ENCODE measurements at places on chromosomes 12 and 14. TPM values are rescaled to one million over a fixed set of nuclear protein-coding genes. Genes with fewer than 3 reads are reported as not detected.

The MGST1 gene
- polyA plus RNA-seq: 330 TPM

The STAC3 gene
- 1.1 TPM for polyA plus RNA-seq

The WBP11 gene
- 27.7 TPM for polyA plus RNA-seq

The SAMD15 gene
- 0.44 TPM for polyA plus RNA-seq

The PPP1R13B gene
- 17.8 TPM for polyA plus RNA-seq

The KLRC1 gene
- 0.82 TPM for polyA plus RNA-seq

The DENND5B gene
- 5.6 TPM for polyA plus RNA-seq

The PSEN1 gene
- 28.7 TPM for polyA plus RNA-seq

The TGFB3 gene
- polyA plus RNA-seq: 58.0 TPM

The RNF212B gene
- 0.41 TPM for polyA plus RNA-seq

The SERPINA12 gene
- not detected for polyA plus RNA-seq

The SRRM4 gene
- 0.08 TPM for polyA plus RNA-seq

The OSBPL8 gene
- 24.4 TPM for polyA plus RNA-seq

The SLC10A1 gene
- 0.05 TPM for polyA plus RNA-seq

The CRIP2 gene
- 245 TPM for polyA plus RNA-seq

The RTL1 gene
- 0.01 TPM for polyA plus RNA-seq

The NKX2-8 gene
- polyA plus RNA-seq: not detected

GRCh38 chr12:94532490-94533422 lies 73.1 kb upstream of the CEP83 start:
- no peak for DNase-seq

- no peak for DNase-seq
Measured at GRCh38 chr14:23175823-23176222, 7.6 kb downstream of the SLC7A8 start.

DNA sequence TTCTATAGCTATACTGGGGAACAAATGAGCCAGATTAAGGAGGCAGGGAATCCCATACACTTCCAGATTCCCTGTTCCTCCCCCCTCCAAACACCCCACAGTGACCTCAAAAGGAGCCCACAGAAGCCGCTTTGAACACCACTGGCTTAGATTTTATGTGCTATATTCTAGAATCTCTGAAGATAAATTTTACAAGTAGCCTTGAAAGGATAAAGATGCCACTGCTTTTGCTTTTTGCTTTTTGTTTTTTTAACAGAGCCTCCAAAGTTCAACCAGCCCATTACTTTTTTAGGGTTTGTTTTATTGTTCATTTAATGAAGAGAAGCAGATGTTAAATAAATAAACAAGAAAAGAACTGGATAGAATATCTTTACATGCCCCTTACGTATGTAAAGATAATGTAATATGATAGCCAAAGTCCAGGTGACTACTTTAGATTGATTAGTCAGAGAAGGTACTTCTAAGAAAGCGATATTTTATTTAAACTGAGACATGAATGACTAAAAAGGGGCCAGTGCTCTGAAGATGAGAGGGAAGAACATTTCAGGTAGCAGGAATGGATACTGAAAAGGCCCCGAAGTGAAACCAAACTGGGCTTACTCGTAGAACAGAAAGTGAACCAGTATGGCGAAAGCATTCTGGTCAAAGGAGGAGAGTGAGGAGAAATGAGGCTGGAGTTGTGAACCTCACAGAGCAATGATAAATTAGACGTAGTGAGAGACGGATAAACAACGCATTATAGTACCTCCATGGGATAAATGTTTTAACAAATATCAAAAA lies 44.6 kb downstream of the DUSP6 start:
- no peak for DNase-seq

- DNase-seq: no peak
Measured at GRCh38 chr12:100346660-100347059, 10.2 kb upstream of the SLC17A8 start.

DNA sequence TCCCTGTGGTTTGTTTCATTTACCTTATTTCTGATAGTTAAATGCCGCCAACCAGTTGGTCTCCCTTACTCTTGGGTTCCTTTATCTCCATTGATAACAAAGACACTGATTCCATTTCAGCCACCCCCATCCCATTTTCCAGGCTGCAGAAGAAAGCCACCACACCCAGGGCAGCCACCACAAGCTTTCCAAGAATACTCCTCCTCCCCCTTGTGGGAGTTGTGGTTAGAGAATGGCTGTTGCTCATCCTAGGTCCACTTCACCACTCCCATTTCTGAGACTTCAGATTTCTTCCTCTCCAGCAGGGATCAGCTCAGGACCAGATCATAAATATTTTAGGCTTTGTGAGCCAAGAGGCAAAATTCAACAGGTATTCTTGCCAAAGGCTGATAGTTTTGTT lies 73.9 kb downstream of the ANO4 start:
- DNase-seq: no peak

DNA sequence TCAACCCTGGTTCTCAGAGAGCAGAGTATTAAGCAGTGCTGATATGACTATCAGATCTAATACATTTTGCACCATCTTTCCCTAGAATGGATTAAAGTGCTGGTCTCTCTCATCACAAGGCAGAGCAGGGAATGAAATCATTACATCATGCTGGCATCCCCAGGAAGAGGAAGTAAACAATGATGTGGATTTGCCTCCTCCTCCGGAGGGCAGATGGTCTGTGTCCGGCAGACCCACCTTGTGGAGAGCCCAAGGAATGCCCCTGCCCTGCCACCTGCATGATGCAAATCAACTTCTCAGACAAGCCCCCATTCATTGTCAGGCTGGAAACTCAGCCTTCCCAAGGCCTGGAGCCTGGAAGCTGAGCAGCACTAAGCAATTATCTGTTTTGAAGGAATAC lies 1149.1 kb downstream of the VRK1 start:
- DNase-seq: peak; percentile 6

GRCh38 chr12:68317047-68317667 lies 15.0 kb downstream of the MDM1 start:
- peak; percentile 21 for DNase-seq

DNA sequence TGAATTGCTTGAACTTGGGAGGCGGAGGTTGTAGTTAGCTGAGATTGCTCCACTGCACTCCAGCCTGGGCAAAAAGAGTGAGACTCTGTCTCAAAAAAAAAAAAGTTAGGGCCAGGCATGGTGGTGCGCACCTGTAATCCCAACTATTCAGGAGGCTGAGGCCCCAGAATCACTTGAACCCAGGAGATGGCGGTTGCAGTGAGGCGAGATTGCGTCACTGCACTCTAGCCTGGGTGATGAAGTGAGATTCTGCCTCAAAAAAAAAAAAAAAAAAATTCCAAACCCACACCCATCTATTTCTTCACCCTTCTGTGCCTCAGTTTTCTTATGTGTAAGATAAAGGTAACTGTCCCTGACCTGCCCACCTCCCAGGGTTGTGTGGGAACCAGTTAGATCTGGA lies 11.0 kb upstream of the MLXIP start:
- DNase-seq: no peak

GRCh38 chr14:100544506-100545141 lies 42.6 kb downstream of the BEGAIN start:
- DNase-seq: no peak

DNA sequence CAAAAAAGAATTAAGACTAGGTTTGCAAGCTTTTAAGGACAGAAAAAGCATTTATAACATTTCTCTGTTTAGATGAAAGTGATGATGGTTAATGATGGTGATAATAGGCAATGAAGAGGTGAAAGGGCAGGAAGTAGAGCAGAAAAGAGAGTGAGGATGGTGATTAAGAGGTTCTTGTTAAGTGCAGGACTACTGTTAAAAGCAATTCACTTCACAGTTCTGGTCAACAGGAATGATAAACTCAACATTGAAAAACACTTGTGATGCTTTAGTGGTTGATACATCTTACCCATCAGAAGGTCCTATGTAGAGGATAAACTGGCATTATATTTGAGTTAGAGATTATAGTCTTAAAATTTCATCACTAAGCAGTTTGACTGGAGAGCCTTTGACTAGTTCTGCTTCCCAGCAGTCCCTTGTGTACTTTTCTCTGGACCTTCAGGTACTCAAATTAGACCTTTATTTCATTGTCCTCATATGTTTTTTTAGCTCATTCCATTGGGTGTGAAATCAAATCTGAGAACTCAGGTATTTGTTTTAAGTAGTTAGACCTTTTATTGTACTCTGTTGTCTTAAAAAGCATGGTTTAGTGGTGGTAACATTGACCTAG lies 10.9 kb downstream of the RAP1B start:
- no peak for DNase-seq

DNA sequence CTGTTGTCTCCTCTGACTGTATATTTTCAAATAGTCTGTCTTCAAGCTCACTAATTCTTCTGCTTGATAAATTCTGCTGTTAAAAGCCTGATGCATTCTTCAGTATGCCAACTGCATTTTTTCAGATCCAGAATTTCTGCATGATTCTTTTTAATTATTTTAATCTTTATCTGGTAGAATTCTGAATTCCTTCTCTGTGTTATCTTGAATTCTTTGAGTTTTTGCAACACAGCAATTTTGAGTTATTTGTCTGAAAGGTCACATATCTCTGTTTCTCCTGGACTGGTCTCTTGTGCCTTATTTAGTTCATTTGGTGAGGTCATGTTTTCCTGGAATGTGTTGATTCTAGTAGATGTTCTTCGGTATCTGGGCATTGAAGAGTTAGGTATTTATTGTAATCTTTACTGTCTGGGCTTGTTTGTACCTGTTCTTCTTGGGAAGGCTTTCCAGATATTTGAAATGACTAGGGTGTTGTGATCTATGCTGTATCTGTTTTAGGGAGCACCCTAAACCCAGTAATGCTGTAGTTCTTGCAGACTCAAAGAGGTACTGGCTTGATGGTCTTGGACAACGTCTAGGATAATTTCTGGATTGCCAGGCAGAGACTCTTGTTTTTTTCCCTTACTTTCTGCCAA lies 193.8 kb upstream of the NPAS3 start:
- DNase-seq: no peak

DNA sequence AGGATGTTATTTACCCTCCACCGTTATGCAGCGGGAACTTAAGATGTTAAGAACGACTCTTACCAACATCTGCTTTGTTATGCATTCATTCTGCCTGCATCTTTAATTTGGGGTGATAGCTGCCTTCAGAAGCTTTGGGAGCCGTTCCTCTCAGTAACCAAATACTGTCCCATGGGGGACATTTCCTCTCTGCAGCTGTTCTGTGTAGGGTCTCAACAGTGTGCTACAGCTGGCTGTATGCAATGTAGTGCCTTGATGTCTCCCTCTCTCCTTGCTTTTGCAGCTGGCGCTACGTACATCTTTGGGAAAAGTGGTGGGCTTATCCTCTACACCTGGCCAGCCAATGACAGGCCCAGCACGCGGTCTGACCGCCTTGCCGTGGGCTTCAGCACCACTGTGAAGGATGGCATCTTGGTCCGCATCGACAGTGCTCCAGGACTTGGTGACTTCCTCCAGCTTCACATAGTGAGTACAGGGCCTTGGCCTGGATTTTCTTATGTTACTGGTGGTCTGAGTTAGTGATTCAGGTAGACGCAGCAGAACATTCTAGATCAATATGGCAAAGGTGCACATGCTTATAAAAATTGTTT lies 744.3 kb downstream of the DIO2 start:
- DNase-seq: no peak

- no peak for DNase-seq
Measured at GRCh38 chr12:3597526-3598210, 106.7 kb downstream of the PRMT8 start.

- no peak for DNase-seq
Measured at GRCh38 chr12:106078358-106079010, 60.3 kb downstream of the NUAK1 start.

GRCh38 chr12:122030424-122031035 lies 8.8 kb downstream of the BCL7A start:
- DNase-seq: no peak

DNA sequence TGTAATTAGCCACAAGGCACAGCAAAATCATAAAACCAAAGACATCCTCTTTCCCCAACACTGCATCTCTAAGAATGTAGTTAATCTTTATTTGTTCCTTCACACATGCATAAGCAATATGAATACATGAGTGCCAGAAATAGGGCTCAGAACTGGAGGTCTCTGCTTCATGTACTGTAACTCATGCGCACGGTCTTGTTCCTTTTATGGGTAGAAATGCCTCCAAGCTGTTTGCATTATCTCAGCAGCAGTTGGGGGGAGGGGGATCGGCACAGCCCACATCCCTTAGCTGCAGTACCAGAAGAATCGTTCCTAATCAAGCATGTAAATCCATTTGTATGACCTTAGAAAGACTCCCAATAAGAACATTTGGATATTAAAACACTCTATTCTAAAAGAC lies 20.0 kb downstream of the RHOJ start:
- no peak for DNase-seq

DNA sequence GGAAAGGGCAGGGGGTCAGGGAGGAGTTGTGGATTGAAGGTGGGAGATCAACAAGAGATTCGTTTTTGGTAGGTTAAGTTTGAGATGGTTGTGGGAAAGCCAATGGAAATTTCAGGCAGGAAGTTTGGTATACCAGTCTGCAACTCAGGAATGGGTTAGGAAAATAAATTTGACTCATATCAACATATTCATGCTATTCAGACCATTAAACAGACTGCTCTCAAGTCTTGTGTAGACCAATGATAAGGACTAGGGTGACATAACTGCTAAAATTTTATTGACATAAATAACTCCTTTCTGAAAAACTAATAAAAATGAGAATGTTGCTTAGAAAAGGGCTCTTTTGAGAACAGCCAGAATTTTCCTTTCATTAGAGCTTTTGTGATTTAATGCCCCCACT lies 60.0 kb downstream of the PLEKHA5 start:
- DNase-seq: no peak

DNA sequence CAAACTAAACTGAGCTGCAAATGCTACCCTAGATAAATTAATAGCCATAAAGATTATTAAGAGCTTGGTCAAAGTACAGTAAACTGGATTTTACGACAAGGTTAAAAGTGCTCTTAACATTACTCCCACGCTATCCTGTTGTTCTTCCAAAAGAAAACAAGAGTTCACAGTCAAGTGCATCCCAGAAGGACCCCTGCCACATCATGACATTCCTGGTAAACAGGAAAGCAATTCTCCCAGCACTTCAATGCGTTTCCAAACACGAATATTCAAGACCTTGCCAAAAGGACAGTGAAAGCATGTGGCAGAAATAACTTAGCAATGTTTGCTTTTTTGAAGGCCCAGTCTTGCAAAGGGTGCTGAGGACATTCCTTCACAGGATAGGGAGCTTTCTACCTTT lies 11.2 kb downstream of the SPRING1 start:
- DNase-seq: no peak

DNA sequence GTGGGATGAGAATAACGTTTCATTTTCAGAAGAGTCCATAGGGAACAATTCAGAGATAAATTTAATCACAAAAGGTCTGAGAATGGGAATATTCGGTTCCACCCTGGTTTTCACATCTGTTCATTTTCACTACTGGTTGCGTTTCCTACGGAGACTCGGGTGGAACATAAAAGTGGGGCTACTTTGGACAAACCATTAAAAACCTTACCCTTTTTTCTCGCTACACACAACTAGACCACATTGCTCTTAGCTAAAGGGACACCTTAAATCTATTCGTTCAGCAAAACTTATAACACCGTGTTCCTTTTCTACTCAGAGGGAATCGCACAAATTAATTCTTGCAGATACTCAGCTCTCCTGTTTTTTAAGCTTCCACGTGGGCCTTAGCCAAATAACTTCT lies 1.0 kb upstream of the SUDS3 start:
- no peak for DNase-seq

DNA sequence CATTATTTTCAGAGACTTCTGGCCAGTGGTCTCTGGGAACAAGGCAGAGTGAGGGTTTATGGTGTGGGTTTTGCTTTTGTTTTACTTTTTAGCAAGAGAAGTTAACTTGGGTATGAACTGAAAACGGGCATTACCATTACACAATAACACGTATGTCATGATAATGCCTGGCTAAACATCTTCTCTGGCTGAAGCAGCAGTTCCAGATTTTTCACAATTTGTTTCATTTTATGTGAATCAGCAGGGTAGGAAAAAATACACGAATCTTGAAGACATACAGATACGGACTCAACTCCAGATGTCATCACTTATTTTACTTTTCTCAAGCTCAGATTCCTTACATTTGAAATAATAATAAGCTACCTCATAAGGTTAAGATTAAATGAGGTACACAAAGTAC lies 2.5 kb upstream of the PCNX4 start:
- no peak for DNase-seq

Measured in urinary bladder (tissue), 4 donors.